ENCODE measurements at places on chromosomes 4 and X. TPM values are rescaled to one million over a fixed set of nuclear protein-coding genes. Genes with fewer than 3 reads are reported as not detected.

- DNase-seq: no peak
Measured at GRCh38 chr4:53479736-53480525, 102.5 kb downstream of the FIP1L1 start.

DNA sequence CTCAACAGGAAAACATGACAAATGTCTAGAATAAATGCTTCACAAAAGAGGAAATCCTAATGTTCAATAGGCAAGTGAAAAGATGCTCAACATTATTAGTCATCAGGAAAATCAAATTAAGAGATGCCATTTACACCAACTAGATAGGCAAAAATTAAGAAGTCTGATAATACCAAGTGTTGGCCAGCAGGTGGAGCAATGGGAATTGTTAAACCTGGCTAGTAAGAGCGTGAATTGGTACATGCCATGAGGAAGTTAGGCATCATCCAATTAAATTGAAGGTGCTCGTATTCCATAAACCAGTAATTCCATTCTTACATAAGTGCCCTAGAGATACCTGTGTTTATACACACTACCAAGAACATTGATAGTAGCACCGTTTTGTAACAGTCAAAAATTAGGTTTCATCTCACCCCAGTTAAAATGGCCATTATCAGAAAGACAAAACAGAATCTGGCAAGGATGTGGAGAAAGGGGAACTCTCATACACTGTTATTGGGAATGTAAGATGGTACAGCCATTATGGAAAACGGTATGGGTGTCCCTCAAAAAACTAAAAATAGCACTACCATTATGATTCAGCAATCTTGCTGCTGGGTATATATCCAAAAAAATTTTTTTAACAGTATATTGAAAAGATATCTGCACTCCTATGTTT lies 14.0 kb upstream of the ZCCHC18 start:
- no peak for DNase-seq

- no peak for DNase-seq
Measured at GRCh38 chrX:119028733-119029330, 44.0 kb upstream of the CT47C1 start.

The PPBP gene
- 1.3 TPM for total RNA-seq

DNA sequence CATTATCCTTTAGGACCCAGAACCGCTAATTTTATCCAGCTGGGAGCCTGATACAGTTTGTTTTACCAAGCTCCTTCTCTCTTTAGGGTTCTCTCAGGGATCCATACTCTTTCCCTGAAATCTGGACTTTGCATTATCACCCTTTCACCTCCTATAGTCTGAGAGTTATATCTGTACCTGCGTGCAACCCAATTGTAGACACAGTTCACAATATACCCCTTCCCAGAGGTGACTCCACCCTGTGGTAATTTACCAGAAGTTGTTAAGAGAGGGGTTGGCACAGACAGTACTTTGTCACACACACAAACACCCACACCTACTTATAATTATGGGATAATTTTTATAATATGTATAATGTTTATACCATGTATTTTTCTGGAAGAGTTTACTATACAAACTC lies 275.8 kb upstream of the NR3C2 start:
- no peak for DNase-seq

The LDB2 gene
- total RNA-seq: 53.2 TPM

GRCh38 chr4:80112236-80112635 lies 39.2 kb upstream of the ANTXR2 start:
- no peak for DNase-seq
